ENCODE measurements at places on chromosomes 16 and 17. TPM values are rescaled to one million over a fixed set of nuclear protein-coding genes. Genes with fewer than 3 reads are reported as not detected.

Gene NPIPA3
- not detected for total RNA-seq

Gene HEATR9
- not detected for total RNA-seq

Gene JPH3
- total RNA-seq = not detected

Gene PPY
- total RNA-seq = not detected

- H3K4me3 ChIP-seq = no peak overlapping the region
- H3K27ac ChIP-seq = no peak overlapping the region
- DNase-seq = no peak
- no peaks in the 10 kb centered on the region for H3K27me3 ChIP-seq
- no peaks in the 10 kb centered on the region for H3K36me3 ChIP-seq
- H3K4me1 ChIP-seq = no peaks in the 10 kb centered on the region
Measured at GRCh38 chr16:17371299-17371698, 99.5 kb downstream of the XYLT1 start.

DNA sequence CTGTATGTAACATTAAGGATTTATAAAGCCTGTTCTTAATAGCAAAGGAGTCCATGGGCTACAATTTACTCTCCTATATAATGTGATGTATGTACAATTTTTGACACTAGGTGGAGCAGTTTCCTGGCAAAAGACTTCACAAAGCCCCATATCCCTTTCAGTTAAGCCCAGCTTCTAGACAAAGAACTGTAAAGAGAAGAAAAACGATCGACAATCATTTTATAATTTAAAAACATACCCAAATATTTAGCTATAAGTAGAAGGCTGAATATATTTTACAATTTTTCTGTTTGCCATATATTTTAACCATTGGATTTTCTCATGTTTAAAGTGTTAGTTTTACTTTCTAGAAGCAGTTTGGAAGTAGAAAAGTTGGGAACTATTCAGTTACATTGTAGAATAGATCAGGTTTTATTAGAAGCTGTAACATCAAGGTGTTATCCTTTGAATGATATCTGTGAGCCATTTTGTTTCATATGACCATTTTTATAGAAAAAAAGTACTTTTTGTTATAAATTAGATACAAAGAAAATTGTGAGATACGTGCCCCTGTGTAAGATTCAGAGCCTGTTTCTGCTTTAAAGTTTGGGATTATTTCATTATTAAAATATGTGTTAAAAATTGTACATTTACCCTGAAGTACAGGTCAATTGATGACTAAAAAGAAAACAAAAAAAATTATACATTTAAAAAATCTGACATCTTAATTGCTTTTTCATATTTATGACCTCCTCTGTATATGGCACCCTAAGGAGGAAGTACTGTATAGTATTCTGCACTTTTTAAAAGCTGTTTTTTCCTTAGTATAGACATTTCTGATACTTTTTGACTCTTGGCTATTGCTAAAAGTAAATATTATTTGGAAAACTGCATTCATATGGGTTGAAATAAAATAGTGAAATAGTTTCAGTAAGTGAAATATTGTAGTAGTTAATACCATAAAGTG lies 46.3 kb downstream of the VMP1 start:
- H3K4me1 ChIP-seq = peaks cover 14% of the 10 kb centered on the region
- H3K27me3 ChIP-seq = no peaks in the 10 kb centered on the region
- DNase-seq = no peak
- no peak overlapping the region for H3K4me3 ChIP-seq
- peak overlapping the region; percentile 71 for H3K27ac ChIP-seq
- no peaks in the 10 kb centered on the region for H3K36me3 ChIP-seq

DNA sequence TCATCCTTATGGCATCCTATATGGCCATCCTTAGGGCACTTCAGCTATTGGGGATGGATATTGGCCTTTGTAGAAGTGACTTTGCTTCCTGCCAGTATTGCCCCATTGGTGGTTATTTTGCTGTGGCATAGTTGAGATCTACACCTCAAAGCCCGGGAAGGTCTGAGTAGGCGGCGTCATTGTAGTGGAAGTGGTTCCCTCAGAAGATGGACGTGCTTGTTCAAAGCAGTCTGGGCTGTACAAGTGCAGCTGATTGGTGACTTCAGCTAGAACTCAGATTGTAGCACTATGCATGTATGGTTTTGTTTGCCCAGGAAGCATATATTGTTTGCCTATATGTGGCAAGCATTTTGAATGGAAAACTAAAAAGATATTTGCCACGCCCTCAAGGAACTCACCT lies 83.2 kb downstream of the TMC6 start:
- no peak for DNase-seq
- peaks cover 7% of the 10 kb centered on the region for H3K36me3 ChIP-seq
- no peak overlapping the region for H3K27ac ChIP-seq
- peaks cover 4% of the 10 kb centered on the region for H3K4me1 ChIP-seq

GRCh38 chr17:73725794-73726515 lies 81.7 kb upstream of the SDK2 start:
- H3K4me3 ChIP-seq = no peak overlapping the region
- H3K27ac ChIP-seq = no peak overlapping the region
- no peaks in the 10 kb centered on the region for H3K36me3 ChIP-seq
- no peaks in the 10 kb centered on the region for H3K27me3 ChIP-seq
- DNase-seq = no peak

- peak overlapping the region; percentile 97 for H3K27ac ChIP-seq
- H3K4me1 ChIP-seq = peaks cover 31% of the 10 kb centered on the region
- H3K36me3 ChIP-seq = no peaks in the 10 kb centered on the region
- no peak overlapping the region for H3K4me3 ChIP-seq
- H3K27me3 ChIP-seq = no peaks in the 10 kb centered on the region
Measured at GRCh38 chr17:17057057-17057551, 14.8 kb downstream of the MPRIP start.

DNA sequence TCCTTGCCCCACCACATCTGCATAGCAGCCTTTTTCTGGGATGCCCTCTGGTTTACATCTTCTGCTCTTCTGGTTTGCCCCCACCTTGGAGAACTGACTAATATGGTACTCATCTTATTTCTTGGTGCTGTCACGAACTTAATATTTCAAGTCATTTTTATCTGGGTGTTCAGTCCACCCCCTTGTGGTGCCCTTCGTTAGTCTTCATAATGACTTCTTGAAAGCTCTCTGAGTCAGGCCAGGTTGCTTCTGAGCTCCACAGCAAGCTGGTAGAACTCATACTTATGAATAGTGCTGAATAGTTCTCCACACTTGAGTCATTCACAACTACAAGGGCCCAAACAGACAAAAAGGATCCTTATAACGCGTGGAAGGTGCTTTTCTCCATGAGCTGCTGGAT lies 35.8 kb upstream of the TEKT3 start:
- no peaks in the 10 kb centered on the region for H3K4me1 ChIP-seq
- no peaks in the 10 kb centered on the region for H3K36me3 ChIP-seq
- H3K27ac ChIP-seq = peak overlapping the region; percentile 44
- peak overlapping the region; percentile 14 for H3K4me3 ChIP-seq
- H3K27me3 ChIP-seq = no peaks in the 10 kb centered on the region
- no peak for DNase-seq

- no peak for DNase-seq
- H3K36me3 ChIP-seq = peaks cover 15% of the 10 kb centered on the region
- H3K27ac ChIP-seq = no peak overlapping the region
- H3K27me3 ChIP-seq = no peaks in the 10 kb centered on the region
Measured at GRCh38 chr17:59676716-59677115, 30.5 kb downstream of the PTRH2 start.

DNA sequence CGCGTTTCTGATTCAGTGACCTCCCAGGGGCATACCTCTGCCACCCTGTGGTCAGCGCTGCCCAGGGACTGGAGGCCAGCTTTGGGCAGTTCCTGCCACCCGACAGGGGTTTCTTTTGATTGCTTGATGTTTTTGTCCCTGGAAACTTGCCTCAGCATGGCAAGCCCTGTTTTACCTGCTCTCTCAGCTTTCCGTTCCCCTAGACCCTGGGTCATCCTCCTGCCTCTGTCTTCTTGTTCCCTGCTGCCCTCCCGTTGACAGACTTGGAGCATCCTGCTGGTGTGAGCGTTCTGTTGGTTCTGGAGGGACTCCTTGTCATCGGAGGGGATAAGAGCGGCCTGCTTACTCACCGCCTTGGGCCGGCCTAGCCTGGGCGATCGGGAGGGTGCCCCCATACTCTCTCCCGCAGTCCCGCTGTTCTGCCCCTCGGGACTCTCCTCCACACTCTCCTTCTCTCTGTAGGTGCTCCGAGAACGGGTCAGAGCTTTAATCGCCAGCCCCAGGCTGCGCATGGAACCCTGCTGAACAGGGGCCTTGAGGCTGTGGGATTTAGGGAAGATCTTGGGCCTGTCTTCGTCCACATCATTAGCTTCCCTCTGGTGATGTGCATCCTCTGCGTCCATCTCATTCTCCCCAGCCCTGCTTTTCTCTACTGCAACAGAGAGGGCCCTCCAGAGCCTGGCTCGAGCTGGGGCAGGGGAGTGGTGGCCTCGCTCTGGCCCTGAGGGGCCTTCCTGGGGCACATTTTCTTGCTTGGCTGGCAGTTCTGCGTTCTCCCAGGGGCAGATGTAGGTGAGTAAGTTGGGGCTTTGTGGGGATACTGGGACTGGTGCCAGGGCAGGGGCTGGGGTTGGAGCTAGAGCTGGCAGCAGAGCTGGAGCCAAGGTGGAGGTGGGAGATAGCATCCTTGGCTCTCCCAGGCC lies 13.7 kb downstream of the GPR179 start:
- no peak overlapping the region for H3K4me3 ChIP-seq
- no peak overlapping the region for H3K27ac ChIP-seq
- no peaks in the 10 kb centered on the region for H3K36me3 ChIP-seq
- H3K27me3 ChIP-seq = no peaks in the 10 kb centered on the region
- no peak for DNase-seq

DNA sequence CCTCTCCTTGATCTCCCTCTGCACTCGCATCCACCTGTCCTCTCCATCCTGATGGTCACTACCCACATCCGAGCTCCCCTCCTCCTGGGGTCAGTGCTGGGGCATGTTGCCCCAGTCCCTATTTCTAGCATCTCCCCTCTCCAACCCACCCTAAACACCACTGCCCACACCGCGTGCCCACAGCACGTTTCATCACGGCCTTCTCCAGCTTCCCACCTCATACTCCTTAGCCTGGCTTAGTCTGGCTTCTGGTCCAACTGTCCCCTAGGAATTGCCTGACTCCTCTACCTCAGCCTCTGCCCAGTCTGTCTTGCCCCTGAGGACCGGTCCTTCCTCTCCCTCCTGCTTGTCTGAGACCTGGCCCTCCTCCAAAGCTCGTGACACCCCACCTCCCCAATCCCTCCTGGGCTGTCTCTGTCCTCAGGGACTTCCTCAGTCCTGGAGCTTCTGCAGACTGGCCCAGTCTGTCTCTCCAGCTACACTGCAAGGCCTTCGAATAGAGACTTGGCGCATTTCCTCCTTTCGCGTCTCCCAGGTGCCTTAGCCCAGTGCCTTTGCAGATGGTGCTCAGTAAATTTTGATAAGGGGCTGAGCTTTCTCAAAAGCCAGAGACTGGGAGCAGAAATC lies 4.9 kb downstream of the ALOX15 start:
- no peaks in the 10 kb centered on the region for H3K36me3 ChIP-seq
- no peaks in the 10 kb centered on the region for H3K27me3 ChIP-seq
- peaks cover 4% of the 10 kb centered on the region for H3K4me1 ChIP-seq
- H3K27ac ChIP-seq = no peak overlapping the region
- no peak for DNase-seq
- H3K4me3 ChIP-seq = no peak overlapping the region

- H3K4me3 ChIP-seq = no peak overlapping the region
- no peaks in the 10 kb centered on the region for H3K27me3 ChIP-seq
- no peaks in the 10 kb centered on the region for H3K4me1 ChIP-seq
- DNase-seq = no peak
- peak overlapping the region; percentile 87 for H3K27ac ChIP-seq
- H3K36me3 ChIP-seq = no peaks in the 10 kb centered on the region
Measured at GRCh38 chr17:10136258-10136981, 62.0 kb downstream of the GAS7 start.

- H3K27ac ChIP-seq = no peak overlapping the region
- no peaks in the 10 kb centered on the region for H3K36me3 ChIP-seq
- no peaks in the 10 kb centered on the region for H3K4me1 ChIP-seq
- peaks cover 27% of the 10 kb centered on the region for H3K27me3 ChIP-seq
Measured at GRCh38 chr17:79338152-79338551, 263.5 kb downstream of the ENGASE start.

DNA sequence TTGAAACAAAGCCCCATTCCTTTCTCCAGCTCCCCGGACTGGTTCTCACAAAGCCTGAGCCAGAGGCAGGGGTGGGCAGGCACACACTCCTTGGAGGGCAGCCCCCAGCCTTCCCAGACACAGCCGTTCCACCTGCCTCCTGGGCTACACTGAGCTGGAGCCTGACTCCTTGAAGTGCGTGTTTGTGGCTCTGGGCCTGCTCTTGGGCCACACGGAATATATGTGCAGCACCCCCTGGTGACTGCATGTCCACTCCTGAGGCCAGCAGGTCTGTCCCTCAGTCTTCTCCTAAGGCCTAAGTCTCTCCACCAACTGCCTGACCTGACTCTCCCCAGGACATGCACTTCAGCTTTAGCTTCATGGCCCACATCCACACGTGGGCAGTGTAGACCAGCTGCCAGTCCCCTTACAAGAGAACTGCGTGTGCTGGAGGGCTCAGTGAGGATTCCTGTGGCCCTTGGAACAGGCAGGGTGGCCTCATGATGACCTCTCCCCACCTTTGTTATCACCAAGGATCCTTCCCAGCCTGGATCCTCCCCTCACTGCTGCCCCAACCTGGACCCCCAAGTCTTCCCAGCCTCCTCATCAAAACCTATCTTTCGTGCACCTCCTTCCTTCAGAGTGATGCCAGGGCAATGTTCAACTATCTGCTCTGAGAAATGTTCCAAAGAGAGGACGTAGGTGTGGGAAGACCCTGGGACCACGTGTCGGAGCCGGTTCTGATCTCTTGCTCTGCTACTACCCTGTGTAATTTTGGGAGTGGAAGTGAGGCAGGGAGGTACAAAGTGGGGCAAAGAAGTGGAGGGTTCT lies 12.4 kb upstream of the SLC6A2 start:
- H3K27me3 ChIP-seq = no peaks in the 10 kb centered on the region
- H3K36me3 ChIP-seq = no peaks in the 10 kb centered on the region
- no peaks in the 10 kb centered on the region for H3K4me1 ChIP-seq
- H3K4me3 ChIP-seq = no peak overlapping the region

DNA sequence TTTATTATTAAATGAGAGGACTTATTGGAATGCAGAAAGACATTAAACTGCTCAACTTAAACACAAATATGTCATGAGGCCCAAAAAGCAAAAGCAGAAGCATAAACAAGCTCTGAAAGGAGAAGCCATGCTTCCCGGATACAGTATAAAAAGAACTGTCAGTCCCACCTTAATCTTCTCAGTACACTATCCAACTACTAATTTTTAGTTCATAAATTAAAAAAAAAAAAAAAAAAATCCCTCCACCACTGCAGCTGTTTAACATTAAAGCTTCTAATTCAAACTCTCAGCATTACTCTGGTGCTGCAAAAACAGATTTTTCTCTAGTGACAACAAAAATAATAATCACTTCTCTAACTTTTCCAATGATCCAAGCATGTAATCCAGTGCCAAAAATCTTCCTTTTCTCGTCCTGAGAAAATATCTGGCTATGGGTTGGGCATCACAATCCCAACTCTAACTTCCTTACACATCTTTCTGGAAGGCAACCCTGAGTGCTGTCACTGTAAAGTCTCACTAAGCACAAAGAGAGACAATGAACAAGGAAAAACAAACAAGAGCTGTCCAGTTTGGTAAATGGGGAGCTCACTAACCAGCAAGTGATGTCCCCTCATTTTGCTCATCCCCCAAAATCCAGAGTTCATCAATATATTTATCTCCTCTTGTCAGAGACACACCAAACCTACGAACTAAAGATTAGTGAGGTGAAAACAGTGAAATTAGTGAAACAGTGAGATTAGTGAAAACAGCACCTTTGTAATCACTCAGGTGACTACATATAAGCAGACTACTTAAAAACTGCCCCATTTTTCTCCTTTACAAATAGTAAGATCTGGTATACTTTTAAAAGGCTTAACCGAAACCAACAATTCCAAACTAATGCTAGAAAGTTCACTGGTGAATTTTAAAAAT lies 5.5 kb downstream of the USP32 start:
- no peaks in the 10 kb centered on the region for H3K27me3 ChIP-seq
- no peaks in the 10 kb centered on the region for H3K36me3 ChIP-seq
- H3K4me3 ChIP-seq = no peak overlapping the region
- peaks cover 17% of the 10 kb centered on the region for H3K4me1 ChIP-seq
- no peak for DNase-seq
